Prostate gland (tissue), 2 donors: ENCODE measurements at places on chromosomes 5 and 9. TPM values are rescaled to one million over a fixed set of nuclear protein-coding genes. Genes with fewer than 3 reads are reported as not detected.

- H3K27ac ChIP-seq = no peak overlapping the region
- H3K36me3 ChIP-seq = no peaks in the 10 kb centered on the region
- H3K27me3 ChIP-seq = no peaks in the 10 kb centered on the region
- DNase-seq = no peak
Measured at GRCh38 chr9:75990576-75991304, 100.3 kb downstream of the PCSK5 start.

GRCh38 chr5:153445875-153446579 lies 44.4 kb upstream of the GRIA1 start:
- H3K27ac ChIP-seq = no peak overlapping the region
- DNase-seq = no peak
- no peaks in the 10 kb centered on the region for H3K4me1 ChIP-seq
- H3K36me3 ChIP-seq = no peaks in the 10 kb centered on the region
- H3K27me3 ChIP-seq = no peaks in the 10 kb centered on the region

DNA sequence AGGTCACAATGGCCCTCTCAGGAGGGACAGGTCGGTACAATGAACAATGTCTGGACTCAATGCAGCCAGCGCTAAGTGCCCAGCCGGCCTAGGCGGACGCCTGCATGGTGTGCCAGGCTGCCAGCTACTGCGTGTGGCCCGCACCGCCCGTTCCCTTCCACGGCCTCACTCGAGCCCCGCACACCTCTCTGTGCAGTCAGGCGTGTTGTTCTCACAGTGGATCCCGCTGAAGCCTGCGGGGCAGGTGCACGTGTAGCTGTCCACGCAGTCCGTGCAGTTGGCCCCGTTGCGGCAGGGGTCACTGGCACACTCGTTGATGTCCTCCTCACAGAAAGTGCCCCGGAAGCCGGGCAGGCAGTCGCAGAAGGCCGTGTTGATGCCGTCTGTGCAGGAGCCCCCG lies 26.7 kb upstream of the SEC16A start:
- H3K4me1 ChIP-seq = no peaks in the 10 kb centered on the region
- no peak for DNase-seq
- H3K36me3 ChIP-seq = peaks cover 6% of the 10 kb centered on the region
- H3K27me3 ChIP-seq = no peaks in the 10 kb centered on the region

DNA sequence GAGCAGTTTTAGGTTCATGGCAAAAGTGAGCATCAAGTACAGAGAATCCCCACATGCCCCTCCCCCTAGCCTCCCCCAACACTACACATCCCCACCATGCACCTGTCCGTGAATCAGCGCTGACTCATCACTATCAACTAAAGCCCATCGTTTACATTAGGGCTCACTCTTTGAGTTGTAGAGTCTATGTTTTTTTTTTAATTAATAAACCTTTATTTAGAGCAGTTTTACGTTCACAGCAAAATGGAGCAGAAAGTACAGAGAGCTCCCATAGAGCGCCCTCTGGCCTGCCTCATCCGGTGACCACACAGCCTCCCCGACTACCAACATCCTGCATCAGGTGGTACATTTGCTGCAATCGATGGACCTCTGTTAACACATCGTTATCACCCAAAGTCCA lies 47.9 kb upstream of the UNC5A start:
- no peak overlapping the region for H3K4me3 ChIP-seq

GRCh38 chr5:321726-322251 lies 275 bp downstream of the AHRR start:
- DNase-seq = no peak
- no peaks in the 10 kb centered on the region for H3K36me3 ChIP-seq
- H3K27ac ChIP-seq = no peak overlapping the region
- peak overlapping the region; percentile 36 for H3K4me3 ChIP-seq
- H3K27me3 ChIP-seq = peaks cover 10% of the 10 kb centered on the region

- H3K4me3 ChIP-seq = no peak overlapping the region
- H3K27me3 ChIP-seq = no peaks in the 10 kb centered on the region
- H3K4me1 ChIP-seq = no peaks in the 10 kb centered on the region
Measured at GRCh38 chr5:75412111-75412990, 75.3 kb downstream of the HMGCR start.

DNA sequence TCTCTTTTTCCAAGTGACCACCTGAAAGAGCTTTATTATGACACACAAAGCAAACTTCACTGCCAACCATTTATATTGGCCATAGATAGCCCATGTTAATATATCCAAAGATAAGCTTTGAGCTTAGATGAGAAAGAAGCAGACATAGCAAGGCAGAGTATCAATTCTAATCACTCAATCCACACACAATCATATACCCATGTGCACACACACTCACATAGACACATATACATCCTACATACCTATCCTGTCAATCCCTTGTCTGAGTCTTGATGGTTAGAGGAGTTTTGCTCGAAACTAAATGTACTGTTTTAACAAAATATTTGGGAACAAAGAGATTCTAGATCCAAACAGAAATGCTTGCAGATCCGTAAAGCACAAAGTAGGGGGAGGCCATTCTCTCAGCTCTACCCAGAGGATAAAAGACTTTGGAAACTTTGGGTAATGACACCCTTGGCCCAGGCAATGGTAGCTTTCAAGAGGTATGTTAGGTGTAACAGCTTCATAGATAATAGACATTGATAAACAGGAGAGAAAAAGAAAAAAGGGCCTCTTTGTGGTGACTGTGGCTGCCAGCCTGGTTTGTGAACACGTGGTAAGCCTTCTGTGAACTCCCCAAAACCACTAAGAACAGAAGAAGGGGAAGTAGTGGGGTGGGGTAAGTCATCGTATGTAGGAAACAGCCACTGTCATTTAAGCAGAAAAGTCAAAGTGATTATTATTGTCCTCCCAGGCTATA lies 121.6 kb downstream of the TLR4 start:
- no peak overlapping the region for H3K4me3 ChIP-seq
- no peaks in the 10 kb centered on the region for H3K4me1 ChIP-seq
- no peaks in the 10 kb centered on the region for H3K36me3 ChIP-seq
- no peaks in the 10 kb centered on the region for H3K27me3 ChIP-seq
- no peak for DNase-seq

- H3K36me3 ChIP-seq = no peaks in the 10 kb centered on the region
- H3K27me3 ChIP-seq = no peaks in the 10 kb centered on the region
- H3K27ac ChIP-seq = peak overlapping the region; percentile 67
- H3K4me1 ChIP-seq = no peaks in the 10 kb centered on the region
- no peak for DNase-seq
- peak overlapping the region; percentile 54 for H3K4me3 ChIP-seq
Measured at GRCh38 chr5:53479045-53479589, 1.3 kb upstream of the FST start.

GRCh38 chr5:66551945-66552344 lies 44.2 kb upstream of the MAST4 start:
- H3K4me1 ChIP-seq = no peaks in the 10 kb centered on the region
- H3K36me3 ChIP-seq = no peaks in the 10 kb centered on the region
- no peak overlapping the region for H3K4me3 ChIP-seq
- H3K27ac ChIP-seq = no peak overlapping the region
- no peaks in the 10 kb centered on the region for H3K27me3 ChIP-seq
- no peak for DNase-seq

- DNase-seq = no peak
- H3K27me3 ChIP-seq = no peaks in the 10 kb centered on the region
- H3K36me3 ChIP-seq = no peaks in the 10 kb centered on the region
- no peak overlapping the region for H3K27ac ChIP-seq
Measured at GRCh38 chr5:171981847-171982246, 24.6 kb downstream of the FBXW11 start.

GRCh38 chr5:84603568-84604185 lies 219.0 kb upstream of the EDIL3 start:
- H3K4me3 ChIP-seq = no peak overlapping the region
- no peaks in the 10 kb centered on the region for H3K27me3 ChIP-seq
- H3K27ac ChIP-seq = no peak overlapping the region
- no peaks in the 10 kb centered on the region for H3K4me1 ChIP-seq

GRCh38 chr5:119063579-119064379 lies 7.1 kb upstream of the DMXL1 start:
- H3K27me3 ChIP-seq = no peaks in the 10 kb centered on the region
- H3K4me1 ChIP-seq = no peaks in the 10 kb centered on the region
- H3K36me3 ChIP-seq = no peaks in the 10 kb centered on the region

- H3K27me3 ChIP-seq = no peaks in the 10 kb centered on the region
- H3K4me1 ChIP-seq = peaks cover 18% of the 10 kb centered on the region
- H3K36me3 ChIP-seq = no peaks in the 10 kb centered on the region
- peak; percentile 72 for DNase-seq
- H3K27ac ChIP-seq = peak overlapping the region; percentile 96
Measured at GRCh38 chr5:159207686-159208513, 1.5 kb downstream of the RNF145 start.

DNA sequence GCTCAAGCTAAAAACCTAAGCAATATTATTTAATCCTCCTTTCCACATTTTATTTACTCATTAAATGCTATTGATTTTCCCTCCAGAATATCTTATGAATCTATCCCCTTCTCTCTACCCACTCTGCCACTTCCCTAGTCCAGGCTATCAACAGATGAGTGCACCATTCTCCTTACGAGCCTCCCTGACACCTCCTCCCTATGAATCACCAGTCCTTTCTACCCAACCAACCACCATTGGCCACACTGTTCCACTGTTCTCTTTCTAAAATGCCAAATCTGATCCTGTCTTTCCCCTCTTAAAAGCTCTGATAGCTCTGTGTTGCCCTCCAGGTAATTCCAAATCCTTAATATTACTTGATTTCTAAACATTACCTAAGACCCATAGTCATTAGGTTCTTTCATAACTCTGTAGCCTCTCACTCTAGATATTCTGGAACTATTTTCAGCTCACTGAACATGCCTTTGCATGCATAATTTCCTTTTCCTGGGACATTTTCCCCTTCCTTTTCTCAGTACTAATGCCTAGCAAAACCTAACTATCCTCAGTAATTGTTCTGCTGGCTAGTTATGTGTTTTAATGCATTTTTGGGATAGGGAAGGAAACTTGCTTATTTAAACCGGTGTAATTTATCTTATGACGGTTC lies 126.3 kb downstream of the UNC13B start:
- no peaks in the 10 kb centered on the region for H3K4me1 ChIP-seq
- no peak for DNase-seq
- no peaks in the 10 kb centered on the region for H3K36me3 ChIP-seq
- H3K27me3 ChIP-seq = no peaks in the 10 kb centered on the region
- no peak overlapping the region for H3K27ac ChIP-seq

DNA sequence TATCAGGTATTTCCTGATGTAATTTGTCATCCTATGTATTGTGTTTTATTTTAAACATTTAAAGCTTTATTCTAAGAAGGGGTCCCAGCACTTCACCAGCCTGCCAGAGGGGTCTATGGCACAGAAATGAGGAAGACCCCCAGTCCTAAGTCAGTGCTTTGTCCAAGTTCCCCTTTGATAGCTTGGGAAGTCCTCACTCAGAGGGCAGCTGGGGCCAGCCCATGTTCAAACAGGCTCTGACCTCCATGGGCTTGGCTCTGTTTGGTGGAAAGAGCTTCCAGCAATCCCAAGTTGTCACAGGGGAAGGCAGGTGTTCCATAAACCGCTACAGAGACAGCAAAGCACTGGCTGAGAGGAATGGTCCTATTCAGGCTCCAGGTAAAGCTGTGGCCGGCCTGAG lies 26.6 kb upstream of the AKNA start:
- no peaks in the 10 kb centered on the region for H3K36me3 ChIP-seq
- H3K27me3 ChIP-seq = no peaks in the 10 kb centered on the region
- no peak overlapping the region for H3K27ac ChIP-seq
- H3K4me3 ChIP-seq = no peak overlapping the region

DNA sequence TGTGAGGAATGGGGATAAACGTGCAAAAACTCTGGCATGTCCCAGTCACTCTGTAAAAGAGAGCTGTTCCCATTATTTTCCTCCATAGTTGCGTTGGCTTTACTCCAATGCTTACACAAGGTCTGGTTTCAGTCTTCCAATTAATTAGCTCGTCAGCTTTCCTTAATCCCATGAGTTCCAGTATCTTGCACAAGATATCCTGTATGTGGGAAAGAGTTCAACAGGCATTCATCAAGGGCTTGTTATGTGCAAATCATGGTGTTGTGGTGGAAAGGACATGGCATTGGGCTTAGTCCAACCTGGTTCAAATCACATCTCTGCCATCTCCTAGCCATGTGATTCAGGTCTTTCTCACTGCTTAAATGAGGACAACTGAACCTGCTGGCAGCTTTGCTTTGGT lies 77.5 kb upstream of the PANK3 start:
- H3K4me1 ChIP-seq = no peaks in the 10 kb centered on the region
- peak; percentile 25 for DNase-seq

DNA sequence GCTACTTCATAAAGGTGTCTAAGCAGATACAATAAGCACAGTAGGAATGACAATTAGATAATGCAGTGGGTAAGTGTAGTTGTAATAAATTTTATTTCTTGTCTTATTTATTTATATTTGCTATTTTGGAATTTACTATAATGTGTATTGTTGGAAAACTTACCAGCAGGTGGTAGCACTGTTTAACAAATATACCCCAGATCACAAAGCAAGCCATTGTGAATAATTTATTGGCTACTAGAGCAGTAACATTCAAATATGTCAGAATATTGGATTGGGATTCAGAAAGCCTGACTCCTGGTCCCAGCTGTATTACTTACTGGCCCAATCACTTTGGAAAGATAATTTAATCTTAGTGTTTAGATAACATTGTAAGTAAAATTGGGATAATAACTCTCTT lies 78.0 kb downstream of the ISOC1 start:
- no peaks in the 10 kb centered on the region for H3K4me1 ChIP-seq
- H3K4me3 ChIP-seq = no peak overlapping the region
- no peaks in the 10 kb centered on the region for H3K27me3 ChIP-seq

DNA sequence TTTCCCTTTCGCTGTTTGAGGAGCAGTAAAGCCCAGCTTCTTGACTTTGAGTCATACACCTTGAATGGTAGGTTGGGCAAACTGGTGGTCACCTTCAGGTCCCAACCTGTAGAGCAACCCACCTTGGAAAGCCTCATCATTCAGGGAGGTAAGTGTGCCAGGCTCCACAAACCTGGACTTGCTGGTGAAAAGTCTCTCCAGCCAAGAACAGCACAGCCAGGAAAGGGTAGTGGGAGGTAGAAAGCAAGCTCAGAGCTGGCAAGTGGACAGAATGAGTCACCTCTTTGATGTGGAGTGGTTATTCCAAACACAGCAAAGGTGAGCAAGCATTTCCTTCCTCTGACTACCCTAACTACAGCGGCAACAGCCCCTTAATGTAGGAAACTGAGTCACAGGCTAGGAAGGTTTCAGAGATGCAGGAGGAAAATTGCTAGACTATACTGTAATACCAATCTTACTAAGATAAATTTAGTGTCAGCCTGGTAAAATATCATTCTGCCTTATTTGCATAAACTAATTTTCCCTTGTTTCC lies 117.5 kb upstream of the MTAP start:
- no peaks in the 10 kb centered on the region for H3K36me3 ChIP-seq
- H3K27me3 ChIP-seq = no peaks in the 10 kb centered on the region

- no peak for DNase-seq
- H3K36me3 ChIP-seq = no peaks in the 10 kb centered on the region
- H3K27me3 ChIP-seq = peaks cover 4% of the 10 kb centered on the region
- no peak overlapping the region for H3K27ac ChIP-seq
- no peaks in the 10 kb centered on the region for H3K4me1 ChIP-seq
Measured at GRCh38 chr9:132147331-132147730, 14.5 kb upstream of the NTNG2 start.

GRCh38 chr5:172777881-172778814 lies 7.2 kb upstream of the DUSP1 start:
- H3K36me3 ChIP-seq = no peaks in the 10 kb centered on the region
- no peak for DNase-seq
- H3K4me3 ChIP-seq = no peak overlapping the region
- H3K27me3 ChIP-seq = no peaks in the 10 kb centered on the region
- peaks cover 15% of the 10 kb centered on the region for H3K4me1 ChIP-seq

Gene PTPRD
- 5.8 TPM for total RNA-seq

Gene NEUROG1
- total RNA-seq = not detected

Gene CREB3
- 60.9 TPM for total RNA-seq

Gene SLC2A6
- 0.77 TPM for total RNA-seq

Gene PRRT1B
- 25.4 TPM for total RNA-seq

Gene GRXCR2
- not detected for total RNA-seq

Gene MAMDC2
- total RNA-seq = 4.2 TPM

Gene ZNF454
- total RNA-seq = 5.9 TPM

Gene SPATA31E1
- 0.68 TPM for total RNA-seq
